ENCODE measurements at places on chromosomes 3 and 15.

GRCh38 chr3:183261151-183261724 is 8.2 kb downstream of the B3GNT5 start:
- no peak for DNase-seq

- peak; percentile 5 for DNase-seq
Observed at GRCh38 chr3:15556512-15556911, 35.0 kb upstream of the COLQ start.

DNA sequence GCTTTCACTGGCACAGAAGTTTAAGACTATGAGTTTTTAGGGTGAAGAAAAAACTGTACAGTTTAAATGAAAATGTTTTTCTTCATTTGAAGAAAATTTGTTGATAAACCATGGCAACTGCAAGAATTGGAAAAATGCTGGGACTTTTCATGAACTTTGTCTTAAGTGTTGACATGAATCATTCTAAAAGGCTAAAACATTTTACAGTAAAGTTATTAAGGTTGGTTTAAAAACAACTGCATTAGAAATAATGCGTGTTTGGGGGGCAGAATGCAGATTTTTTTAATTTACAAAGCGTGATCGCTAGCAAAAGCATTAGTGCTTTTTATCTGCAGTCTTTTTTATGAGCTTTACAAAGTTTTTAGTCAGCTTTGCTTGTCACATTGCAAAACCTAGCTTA is 601.9 kb upstream of the TGFBR2 start:
- DNase-seq, result no peak

GRCh38 chr15:62241135-62241770 is 76.2 kb upstream of the C2CD4B start:
- no peak for DNase-seq

DNA sequence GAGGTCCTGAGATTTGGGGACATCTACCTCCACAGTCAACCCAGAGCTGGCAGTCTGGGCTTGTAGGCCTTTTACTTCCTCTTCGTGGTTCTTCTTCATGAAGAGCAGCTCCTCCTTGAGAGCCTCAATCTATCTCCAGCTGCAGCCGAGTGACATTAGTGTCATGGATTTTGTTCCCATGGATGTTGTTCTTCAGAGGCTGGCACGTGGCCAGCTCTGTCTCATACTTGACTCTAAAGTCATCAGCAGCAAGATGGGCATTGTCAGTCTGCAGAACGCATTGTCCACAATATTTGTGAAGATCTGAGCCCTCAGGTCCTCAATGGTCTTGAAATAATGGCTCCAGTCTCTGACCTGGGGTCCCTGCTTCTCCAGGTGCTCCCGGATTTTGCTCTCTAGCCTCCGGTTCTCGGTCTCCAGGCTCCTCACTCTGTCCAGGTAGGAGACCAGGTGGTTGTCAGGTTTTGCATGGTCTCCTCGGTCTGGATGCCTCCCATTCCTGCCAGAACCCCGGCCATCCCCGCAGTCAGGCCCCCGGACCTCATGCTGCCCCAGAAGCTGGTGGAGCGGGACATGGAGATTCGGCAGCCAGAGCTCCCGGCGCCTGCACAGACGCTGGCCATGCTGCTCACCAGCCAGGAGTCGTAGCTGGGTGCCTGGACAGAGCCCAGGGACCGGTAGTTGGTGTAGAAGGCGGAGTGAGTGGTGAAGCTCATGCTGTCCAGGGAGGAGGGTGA is 3.4 kb upstream of the CCNL1 start:
- DNase-seq, result no peak

All from GM12891 (cell line).